AML-193 (cell line): ENCODE measurements at places on chromosomes 5 and 9.

- DNase-seq, result no peak
Measured at GRCh38 chr5:138665261-138665660, 88.0 kb upstream of the CTNNA1 start.

GRCh38 chr5:1763548-1763911, 36.1 kb downstream of the MRPL36 start:
- peak; percentile 35 for DNase-seq

- DNase-seq, result no peak
Measured at GRCh38 chr5:81820318-81820636, 69.4 kb upstream of the SSBP2 start.

DNA sequence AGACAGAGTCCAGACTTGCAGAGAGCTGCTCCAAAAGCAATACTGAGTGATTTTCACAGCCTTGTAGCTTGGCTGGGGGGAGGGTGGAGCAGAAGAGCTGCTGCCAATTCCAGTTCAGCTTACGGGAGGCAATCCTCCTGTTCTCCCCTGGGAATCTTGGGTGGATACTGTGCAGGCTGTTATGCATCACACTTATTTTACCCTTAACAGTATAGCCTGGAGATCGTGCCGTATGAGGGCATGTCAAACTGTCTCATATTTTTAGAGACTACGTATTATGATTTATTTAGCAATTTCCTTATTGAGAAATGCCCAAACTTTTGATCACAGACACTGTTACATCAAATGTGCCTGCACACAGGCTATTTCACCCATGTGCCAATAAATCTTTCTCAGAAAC, 85.2 kb downstream of the BASP1 start:
- no peak for DNase-seq

DNA sequence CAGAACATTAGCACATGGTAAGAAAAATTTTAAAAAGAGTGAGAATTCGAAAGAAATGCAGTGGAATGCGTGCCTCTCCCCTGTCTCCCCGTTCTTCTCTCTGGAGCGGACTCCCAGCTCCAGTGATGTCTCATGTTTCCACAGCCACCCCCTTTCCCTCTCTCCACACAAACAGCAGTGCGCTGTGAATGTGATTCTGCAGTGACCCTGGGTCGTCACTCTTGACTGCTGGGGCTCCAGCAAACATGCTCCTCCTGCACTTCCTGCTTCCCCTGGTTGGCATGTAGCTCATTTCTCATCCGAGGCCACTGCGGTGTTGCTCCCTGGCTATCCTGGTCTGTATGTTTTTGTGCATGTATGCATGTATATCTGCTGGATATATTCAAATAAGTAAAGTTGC, 13.3 kb downstream of the PHF2 start:
- no peak for DNase-seq

GRCh38 chr9:28668158-28668557, 1094.9 kb upstream of the C9orf72 start:
- DNase-seq, result no peak

DNA sequence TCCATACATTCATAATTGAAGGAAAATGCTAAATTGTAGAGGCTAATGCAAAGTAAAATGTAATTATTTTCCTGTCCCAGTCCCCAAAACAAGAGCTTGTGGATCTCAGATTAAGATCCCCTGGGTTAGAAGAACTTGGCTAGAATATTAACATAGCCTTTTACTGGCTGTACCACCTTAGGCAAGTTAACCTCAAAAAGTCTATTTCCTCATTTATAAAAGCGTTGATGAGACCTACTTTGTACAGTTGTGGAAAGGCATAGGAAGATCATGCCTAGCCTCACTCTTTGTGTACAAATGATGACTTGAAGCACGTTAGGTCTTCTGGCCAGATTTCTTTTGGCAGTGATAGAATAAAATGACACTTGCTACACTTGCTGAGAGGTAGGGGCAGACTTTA, 97.2 kb downstream of the F2RL2 start:
- peak; percentile 2 for DNase-seq

DNA sequence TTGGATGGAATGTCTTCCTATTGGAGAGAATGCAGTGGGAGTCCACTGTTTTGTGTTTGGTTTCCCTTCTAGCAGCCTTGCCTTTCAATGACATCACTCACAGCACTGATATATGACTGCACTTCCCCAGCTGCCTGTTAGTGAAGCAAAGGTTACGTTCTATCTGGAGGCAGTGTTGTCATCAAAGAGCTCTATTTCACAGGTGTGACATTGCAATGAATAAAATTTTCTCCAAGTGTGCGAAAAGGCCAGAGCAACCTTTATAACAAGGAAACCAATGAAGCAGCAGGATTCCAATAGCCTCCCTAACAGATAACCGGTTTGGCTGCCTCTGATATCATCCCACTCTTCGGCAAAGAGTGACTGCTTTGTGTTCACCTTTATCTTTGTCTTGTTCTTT, 523.5 kb upstream of the ZNF608 start:
- DNase-seq, result no peak

DNA sequence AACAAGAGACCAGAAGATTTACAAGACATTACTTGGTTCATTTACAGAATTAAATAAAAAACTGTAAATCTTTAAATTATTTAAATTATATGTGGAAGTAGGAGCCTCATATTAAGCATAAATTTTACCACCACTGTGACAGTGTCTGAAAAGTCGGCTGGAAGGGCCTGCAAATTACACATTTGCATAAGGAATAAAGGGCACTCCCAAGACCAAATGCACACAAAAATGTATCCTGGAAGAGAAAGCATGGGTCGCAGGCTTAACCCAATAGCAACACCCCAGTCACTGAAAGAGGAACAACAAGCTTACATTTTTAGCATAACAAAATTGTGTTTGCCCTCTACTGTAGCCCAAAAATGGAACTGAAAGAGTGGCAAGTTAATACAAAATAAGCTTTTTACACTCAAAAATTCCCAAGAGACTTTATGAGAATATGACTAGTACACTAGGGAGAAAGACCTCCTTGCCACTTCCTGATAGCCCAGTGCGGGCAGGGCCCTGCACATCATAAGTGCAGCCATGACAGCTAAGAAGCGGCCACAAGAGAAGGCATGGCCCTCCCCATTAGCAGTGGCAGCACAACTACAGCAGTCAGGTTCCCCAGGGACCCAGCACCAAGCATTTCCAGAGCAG, 482.0 kb downstream of the DTWD2 start:
- no peak for DNase-seq

DNA sequence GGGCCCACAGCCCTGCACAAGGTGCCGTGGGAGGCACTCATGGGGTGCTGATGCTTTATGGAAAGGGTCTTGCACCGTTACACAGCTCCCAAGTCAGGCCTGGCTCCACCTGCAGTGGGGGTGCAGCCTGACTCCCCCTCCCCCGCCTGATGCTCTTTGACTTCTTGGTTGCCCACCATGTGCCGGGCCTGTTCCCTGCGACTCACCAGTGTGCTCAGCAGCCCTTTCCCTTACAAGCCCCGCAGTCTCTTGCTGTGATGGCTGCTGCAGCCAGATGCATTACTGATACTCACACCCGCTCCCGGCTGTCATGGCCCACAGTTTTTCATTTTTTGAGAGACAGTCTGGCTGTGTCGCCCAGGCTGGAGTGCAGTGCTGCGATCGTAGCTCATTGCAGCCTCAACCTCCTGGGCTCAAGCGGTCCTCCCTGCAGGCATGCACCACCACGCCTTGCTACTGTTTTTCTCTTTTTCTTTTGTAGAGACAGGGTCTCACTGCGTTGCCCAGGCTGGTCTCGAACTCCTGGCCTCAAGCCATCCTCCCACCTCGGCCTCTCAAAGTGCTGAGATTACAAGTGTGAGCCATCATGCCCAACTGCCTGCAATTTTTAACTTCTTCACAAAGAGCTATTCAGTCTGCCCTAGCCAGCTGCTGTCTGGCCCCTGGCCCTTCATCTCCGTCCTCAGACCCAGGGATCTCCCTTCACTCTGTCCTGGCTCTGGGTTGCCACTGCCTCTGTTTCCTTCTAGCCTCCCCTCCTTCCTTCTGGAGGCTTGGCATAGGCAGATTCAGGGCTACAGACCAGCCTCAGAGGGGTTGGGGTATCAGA, 109.5 kb downstream of the RXRA start:
- DNase-seq, result no peak

GRCh38 chr9:13588151-13589033, 308.9 kb upstream of the MPDZ start:
- DNase-seq, result no peak

DNA sequence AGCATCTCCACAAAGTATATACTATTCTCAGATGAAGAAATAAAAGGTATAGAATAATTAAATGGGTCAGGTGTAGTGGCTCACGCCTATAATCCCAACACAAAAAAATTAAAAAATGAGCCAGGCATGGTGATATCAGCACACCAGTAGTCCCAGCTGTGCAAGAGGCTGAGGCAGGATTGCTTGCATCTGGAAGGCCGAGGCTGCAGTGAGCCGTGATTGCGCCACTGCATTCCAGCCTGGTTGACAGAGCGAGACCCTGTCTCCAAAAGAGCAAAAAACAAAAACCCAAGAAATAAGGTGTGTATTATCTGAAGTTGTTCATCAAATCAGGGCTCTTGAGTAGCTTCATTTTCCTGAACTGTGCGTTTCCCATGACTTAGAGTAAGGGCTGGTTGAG, 83.2 kb upstream of the MYO10 start:
- DNase-seq, result no peak

GRCh38 chr5:69492391-69492922, at the start of gene OCLN:
OCLN (plus strand) TSS chr5:69492790; CDS start chr5:69504245, 11,455 bp downstream.
- no peak for DNase-seq

DNA sequence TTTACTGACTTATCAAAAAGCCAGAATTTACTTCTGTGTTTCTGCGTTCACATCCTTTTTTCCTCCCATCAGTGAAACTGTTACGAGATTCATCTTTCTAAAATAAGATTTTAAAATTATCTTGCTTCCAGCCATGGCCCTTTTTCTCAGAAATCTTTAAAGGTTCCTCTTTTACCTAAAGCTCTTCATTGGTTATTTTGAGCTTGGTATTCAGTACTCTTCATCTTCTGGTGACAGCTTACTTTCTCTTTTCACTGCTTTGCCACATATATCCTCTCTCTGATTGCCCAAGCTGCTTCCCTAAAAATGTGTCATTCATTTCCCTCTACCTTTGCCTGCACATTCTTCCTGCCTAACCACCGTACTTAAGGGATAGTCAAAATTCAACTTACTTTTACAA, 32.3 kb downstream of the TGFBR1 start:
- DNase-seq, result peak; percentile 68

GRCh38 chr5:78500028-78500427, 139.6 kb downstream of the SCAMP1 start:
- no peak for DNase-seq

GRCh38 chr9:123975871-123976270, 35.7 kb upstream of the LHX2 start:
- DNase-seq, result no peak

DNA sequence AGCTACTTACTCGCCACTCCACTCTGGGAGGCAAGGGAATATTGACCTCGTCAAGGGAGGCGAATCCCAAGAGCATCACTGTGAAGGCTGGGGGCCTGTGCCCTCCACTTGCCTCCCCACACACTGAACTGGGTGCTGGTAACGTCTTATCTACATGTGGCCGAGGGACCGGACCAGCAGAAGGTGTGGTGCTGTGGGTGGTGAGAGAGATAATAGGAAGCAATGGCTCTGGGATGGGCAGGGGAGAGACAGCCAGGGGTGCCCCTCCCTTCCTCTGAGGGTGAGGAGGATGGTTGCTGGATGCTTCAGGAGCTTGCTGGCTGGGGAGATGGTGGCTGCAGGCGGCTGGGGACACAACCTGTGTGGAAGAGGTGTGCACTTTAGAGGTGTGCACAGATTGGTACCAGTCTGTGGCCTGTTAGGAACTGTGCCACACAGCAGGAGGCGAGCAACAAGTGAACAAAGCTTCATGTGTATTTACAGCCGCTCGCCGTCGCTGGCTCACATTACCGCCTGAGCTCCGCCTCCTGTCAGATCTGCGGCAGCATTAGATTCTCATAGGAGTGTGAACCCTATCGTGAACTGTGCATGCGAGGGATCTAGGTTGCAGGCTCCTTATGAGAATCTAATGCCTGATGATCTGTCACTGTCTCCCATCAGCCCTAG, 100.3 kb downstream of the ENTREP1 start:
- DNase-seq, result no peak

DNA sequence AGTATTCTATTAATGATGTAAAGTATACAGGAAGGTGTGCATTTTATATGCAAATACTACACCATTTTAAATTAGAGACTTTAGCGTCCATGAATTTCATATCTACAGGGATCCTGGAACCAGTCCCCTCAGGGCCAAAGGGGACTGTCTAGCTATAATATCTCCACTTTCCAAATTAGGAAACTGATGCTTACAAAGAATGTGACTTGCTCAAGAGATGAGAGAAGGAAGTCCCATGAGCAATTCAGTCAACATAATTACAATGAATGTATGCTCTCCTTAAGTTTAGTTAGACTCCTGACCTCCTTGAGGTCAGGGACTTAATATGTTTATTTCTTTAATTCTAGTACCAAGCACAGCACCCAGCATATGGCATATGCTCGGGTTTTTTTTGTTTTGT, 23.7 kb downstream of the NIPBL start:
- peak; percentile 19 for DNase-seq

GRCh38 chr5:14816999-14817761, 54.4 kb downstream of the ANKH start:
- DNase-seq, result no peak

DNA sequence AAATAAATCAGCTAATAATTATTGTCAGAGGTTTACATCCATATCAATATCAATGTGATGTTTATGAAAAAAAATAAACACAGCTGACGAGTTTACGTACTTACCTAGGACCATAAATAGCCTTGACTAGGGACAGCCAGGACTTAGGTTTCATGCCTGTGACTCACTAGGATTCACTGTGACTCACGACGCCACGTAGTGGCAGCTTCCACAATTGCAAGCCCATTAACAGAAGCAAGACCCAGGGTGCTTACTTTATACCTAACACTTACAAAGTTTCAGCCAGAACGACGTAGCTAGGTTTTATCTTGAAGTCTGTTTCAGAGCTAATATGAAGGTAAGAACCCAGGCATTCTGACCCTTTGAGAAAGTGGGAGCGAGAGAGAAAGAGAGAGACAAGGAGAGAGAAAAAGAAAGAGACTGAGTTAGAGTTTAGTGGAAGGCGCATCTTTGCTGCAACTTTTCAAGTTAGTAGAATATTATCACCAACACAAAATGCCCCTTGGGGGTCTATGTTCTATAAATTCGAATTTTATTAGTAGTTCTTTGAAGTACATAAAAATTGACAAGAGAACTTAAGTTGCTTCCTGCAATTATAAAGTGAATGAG, 191.2 kb downstream of the GNA14 start:
- peak; percentile 69 for DNase-seq

DNA sequence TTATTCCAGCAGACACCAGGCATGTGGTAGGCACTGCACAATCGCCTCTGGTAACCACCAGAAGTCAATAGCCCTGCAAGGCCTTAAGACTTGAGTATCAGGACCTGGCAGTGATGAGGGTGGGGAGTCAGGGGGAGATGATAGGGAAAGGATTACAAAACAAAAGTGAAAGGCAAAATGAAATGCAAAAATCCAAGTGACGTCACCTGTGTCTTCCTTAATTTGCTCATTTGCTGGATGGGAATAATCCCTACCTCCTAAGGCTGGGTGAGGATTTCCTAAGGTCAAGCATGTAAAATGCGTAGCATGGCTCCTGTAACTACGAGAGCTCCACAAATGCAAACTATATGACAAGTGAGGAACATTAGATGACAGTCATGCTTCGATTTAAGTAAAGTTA, 58.4 kb downstream of the FOXI1 start:
- no peak for DNase-seq

GRCh38 chr9:87605676-87606075, 108.0 kb downstream of the DAPK1 start:
- no peak for DNase-seq
